Uterus (tissue), 4 donors: ENCODE measurements at places on chromosomes 6 and 20.

GRCh38 chr6:56378507-56378906 lies 131.1 kb upstream of the COL21A1 start:
- no peak for DNase-seq

DNA sequence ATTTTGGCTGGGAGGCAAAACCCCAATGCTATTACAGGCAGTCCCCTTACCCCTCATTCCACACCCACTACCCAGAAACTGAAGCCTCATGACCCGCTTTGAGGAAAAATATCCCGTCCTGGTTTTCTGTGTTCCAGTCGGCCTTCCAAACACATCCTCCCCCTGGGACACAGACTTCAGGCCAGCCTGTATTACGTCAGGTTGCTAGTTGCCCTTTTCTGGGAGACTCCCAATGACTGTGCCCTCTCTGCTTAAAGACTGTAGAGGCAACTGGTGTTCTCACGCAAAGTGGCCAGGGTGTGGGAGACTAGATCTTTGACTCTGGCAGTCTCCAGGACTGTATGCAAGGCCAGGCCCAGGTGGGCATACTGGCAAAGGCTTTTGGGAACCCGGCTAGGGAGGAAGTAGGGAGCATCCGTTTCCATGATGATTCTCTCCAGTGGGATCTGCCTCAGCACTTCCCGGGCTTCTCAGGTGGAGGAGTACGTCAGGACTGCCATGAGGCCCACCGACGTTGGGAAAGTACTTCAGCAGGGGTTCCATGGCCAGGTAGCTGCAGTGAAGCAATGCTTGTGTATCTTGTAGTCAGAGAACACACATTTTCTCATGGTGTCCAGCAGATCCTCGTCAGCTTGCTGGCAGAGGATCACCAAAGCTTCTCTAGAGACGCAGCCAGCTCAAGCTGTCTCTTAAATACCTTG lies 34.9 kb downstream of the DYNLT1 start:
- DNase-seq, result no peak

DNA sequence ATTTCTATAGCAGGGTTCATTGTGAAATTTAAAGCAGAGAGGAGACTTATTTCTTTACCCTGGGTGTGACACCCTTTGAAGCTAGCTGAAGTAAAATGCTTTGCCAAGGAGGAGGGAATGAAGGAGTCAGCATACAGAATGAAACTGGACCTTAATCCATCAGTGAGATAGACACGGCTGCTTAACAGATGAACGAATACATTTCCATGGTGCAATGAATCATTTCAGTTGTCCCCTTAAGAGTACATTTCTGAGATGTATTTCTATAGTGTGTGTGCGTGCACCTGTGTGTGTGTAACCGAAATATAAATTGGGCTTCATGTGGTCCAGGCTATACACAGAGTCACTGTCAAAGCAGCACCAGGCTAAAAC lies 73.8 kb upstream of the CD93 start:
- no peak for DNase-seq

GRCh38 chr6:118319894-118320649 lies 228.0 kb upstream of the PLN start:
- DNase-seq, result no peak

DNA sequence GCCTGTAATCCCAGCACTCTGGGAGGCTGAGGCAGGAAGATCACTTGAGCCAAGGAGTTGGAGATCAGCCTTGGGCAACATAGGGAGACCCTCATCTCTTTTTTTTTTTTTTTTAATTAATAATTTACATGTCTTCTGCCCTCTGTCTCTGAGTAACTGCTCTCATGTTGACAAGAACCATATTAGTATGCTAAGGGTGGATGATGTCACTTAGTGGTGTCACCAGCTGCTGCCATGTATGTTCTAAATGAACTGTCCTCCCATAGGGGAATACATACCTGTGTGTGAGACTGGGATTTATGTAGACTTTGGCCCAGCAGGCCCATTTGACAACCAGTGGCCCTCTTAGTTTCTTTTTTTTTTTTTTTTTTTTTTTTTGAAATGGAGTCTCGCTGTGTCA lies 65.6 kb downstream of the SCAND1 start:
- no peak for DNase-seq

DNA sequence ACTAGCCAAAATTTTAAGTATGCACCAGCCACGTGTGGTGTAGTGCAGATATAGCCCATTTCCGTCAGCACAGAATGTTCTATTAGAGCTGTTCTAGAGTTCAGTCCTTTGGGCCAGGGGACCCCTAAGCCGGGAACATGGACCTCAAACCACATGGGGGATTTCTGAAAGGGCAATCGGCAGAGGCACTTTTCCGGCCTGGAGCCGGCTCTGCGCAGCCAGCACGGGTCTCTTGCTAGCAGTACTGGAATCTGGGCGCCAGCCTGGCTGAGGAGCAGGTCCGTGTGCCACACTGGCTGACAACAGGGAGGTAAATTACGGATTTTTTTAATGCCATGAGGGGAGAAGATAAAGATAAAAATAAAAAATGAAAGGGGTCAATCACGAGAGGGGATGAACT lies 120.5 kb downstream of the SULF2 start:
- no peak for DNase-seq

- no peak for DNase-seq
Observed at GRCh38 chr20:10111139-10111958, 76.6 kb downstream of the ANKEF1 start.

DNA sequence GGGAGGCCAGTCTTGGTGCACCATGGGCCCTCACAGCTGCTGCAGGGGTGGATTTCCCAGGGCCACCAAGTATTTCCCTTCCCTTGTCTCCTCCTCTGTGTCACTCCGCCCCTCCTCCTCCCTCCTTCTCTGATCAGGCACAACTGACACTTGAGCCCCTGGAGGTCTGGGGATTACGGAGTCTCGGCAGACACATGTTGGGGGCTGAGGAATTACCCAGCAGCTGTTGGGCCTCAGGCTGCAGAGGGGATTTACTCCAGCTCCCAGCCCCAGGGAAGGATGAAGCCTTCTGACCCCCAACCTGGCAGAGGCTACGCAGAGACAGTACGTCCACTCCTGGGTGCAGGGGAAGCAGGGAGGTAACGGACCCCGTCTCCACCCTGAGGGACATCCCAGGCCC lies 420.5 kb upstream of the SULF2 start:
- no peak for DNase-seq

DNA sequence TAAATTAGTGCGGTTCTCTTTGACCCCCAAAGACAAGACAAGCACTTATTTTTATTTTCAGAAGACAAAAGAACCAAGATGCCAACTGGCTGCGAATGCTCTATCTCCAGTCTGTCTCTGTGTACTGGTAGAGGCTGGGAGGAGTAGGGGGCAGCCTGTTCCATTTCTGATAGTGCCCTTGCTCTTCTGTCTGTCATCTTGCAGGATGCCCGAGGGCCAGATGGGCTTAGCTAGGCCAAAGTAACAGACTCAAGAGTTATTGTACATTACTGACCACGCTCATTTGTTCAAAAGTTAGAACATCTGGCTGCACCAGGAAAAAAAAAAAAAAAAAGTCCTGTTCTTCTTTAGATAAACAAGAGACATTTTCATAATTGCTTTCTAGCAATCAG lies 198.1 kb upstream of the UST start:
- no peak for DNase-seq

GRCh38 chr6:151057061-151057460 lies 182.7 kb upstream of the AKAP12 start:
- no peak for DNase-seq

DNA sequence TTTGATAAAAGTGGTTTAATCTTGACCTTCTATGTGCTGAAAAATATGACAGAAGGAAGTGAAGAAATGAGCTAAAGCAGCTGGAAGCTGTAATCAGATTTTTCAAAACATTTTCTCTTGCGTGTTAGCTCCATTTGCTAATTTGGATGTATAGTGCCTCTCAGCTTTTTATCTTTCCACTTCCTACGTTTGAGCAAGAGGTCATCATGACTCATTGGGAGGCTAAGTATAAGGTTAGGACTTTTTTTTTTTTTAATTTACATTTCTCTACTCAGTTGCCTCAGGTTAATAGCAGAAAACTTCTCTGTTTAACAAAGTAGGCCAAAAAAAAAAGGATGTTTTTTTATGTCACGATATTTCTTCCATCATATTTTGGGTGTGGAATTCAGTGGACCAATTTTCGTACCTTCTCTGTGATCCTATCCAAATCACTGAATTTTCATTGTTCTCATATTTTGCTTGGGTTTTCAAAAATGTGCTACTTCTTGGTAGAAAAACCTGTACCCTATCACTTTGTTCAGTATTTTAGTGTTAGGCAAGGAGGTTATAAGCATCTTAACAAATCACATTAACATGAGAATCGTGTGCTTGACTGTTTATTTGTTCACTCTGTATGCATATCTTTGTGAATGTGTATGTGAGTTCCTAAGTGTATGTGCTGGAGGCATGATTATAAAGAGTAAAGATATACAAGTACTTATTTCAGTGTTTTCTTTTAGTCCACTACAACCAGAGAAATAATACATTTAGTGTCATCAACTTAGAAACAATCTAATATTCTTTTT lies 1028.3 kb upstream of the EYS start:
- no peak for DNase-seq

DNA sequence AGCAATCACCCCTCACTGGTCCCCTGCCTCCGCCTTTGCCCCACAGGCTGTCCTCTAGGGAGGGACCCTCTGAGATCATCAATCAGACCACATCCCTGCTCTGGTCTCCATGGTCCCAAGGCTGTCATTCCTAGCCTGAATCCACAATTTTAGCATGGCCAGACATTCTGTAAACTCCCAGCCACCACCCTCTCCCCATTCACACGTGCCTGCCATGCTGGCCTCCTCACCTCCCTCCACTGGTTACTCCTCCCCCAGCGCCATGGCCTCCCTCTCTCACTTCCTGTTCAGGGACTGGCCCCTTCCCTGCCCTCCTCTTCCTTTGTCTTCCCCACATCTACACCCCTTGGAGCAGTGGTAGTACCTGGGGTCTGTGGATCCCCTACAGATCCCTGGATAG lies 150.7 kb upstream of the MLN start:
- DNase-seq, result no peak

- peak; percentile 93 for DNase-seq
Observed at GRCh38 chr6:32244946-32245398, 21.1 kb upstream of the NOTCH4 start.

DNA sequence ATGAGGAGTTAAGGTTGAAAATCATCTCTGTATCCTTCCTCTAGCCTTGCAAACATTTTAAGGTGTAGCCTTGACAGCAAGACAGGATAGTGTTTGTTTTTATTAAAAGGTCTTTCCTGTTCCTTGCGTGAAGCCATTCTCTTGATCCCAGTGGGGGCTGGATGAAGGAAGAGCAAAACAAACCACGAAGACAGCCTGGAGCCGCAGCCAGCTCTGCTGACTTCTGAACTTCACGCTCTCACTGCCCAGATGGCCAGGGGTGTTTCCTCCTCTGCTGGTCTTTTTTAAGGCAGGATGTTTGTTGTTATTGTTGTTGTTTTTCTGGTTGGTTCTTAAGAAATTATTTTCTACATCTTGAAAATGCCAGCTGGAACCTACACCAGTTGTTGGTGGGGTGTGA lies 156.4 kb downstream of the MTHFD1L start:
- DNase-seq, result no peak

DNA sequence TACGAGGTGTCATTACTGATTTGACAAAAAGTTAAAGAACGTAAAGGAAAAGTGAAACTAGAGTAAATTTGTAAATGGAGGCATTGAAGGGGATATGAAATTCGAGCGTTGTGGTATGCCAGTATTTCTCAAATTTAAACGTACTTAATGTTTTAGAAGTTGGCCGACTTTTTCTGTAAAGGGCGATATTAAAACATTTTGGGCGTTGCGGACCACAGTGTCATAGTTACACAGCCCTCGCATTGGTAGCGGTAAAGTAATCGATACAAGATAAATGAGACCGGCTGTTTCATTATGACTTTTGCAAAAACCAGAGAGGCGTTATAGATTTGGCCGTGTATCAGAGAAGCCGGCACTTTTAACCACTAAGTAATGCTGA lies 39.6 kb downstream of the OR2B2 start:
- no peak for DNase-seq

DNA sequence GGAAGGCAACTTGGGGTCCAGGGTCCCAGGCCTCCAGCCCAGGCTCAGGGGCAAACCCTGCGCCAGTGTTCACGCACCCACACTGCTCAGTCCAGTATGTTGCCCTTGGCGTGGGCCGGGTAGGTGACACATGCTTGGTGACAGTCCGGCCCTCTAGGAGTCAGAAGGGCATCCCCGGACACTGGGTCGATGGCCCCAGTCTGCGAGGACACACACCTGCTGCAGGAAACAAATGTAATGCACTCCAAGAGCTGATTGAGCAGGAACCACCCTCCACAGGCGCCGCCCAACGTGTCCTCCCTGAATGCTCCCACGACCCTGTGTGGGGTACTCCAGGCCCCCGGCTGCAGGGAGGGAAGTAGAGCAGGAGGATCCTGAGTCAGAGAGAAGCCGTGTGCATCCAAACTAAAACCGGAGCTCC lies 160.7 kb downstream of the DLL1 start:
- no peak for DNase-seq

GRCh38 chr6:10676403-10676802 lies 18.0 kb downstream of the C6orf52 start:
- no peak for DNase-seq

GRCh38 chr6:130385064-130385695 lies 19.4 kb downstream of the TMEM200A start:
- no peak for DNase-seq

DNA sequence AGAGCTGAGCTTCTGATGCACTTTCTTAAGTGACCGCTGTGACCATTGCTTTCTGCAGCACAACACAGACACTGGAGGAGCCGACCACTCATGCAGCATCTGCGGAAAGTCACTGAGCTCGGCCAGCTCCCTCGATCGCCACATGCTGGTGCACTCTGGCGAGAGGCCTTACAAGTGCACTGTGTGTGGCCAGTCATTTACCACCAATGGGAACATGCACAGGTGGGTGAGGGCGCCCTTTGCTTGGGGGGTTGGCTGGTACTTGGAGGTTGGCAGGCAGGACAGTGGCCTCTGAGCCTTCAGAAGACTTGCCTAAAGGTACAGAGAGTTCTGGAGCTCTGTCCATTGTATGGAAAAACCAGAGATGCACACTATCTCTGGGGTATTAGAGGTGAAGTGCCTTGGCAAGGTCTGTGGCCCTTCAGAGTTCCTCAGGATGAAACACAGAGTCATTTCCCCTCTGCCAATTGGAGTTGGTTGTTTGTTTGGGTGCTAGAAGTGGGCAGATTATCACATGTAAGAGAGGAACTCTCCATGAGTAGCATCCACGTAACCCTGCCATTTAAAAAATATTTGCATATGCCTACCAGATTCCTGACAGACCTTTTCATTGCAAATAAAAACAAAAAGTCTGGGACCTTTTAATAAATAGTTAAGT lies 81.5 kb downstream of the RREB1 start:
- no peak for DNase-seq

GRCh38 chr20:59645761-59646171 lies 41.4 kb downstream of the PHACTR3 start:
- no peak for DNase-seq

DNA sequence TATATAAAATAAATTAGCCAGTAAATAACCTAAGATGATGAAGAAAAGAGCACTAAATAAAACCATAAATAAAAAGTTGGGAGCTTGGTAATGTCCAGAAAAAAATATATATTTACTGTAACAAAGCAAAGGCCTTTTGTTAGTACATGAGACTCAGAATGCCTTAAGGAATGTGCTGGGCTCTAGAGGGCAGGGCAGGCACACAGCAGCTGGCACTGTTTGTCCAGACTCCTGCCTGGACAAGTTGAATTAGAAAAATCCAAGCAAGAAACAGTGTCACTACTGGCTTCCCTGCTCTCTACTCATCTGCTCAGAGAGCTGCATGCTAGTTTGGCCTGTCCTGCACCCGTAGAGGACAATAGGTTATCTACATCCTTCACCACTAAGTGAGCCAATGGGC lies 8.8 kb downstream of the DEFB129 start:
- DNase-seq, result no peak

GRCh38 chr6:15308435-15309213 lies 62.8 kb downstream of the JARID2 start:
- DNase-seq, result no peak
